ENCODE measurements at places on chromosomes 4 and X. TPM values are rescaled to one million over a fixed set of nuclear protein-coding genes. Genes with fewer than 3 reads are reported as not detected.

Gene UBE2K
- 22.7 TPM for total RNA-seq

DNA sequence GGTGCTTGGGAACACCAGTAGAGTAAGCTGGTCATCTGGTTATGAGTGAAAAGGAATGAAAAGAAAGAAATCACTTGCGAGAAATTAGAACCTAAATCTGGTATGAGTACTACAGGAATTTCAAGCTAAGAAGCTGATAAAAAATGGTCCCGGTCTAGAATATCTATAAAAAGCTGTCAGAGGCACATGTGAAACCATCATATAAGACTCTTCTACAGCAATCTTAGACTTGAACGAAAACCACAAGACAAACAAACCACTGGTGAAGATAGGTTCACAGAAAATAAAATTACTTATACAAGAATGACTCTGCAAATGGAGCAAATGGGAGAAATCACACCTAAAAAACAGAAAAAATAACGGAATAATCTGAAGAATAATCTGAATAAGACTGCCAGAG is 69.9 kb downstream of the KDR start:
- no peak overlapping the region for H3K27ac ChIP-seq
- H3K27me3 ChIP-seq: no peaks in the 10 kb centered on the region
- H3K4me3 ChIP-seq: no peak overlapping the region
- H3K36me3 ChIP-seq: no peaks in the 10 kb centered on the region
- no peaks in the 10 kb centered on the region for H3K4me1 ChIP-seq
- DNase-seq: no peak

GRCh38 chr4:113871080-113871479 is 108.4 kb downstream of the ARSJ start:
- no peak for DNase-seq
- no peaks in the 10 kb centered on the region for H3K36me3 ChIP-seq
- no peak overlapping the region for H3K27ac ChIP-seq
- H3K27me3 ChIP-seq: no peaks in the 10 kb centered on the region
- H3K4me3 ChIP-seq: no peak overlapping the region
- no peaks in the 10 kb centered on the region for H3K4me1 ChIP-seq

Gene RIPPLY1
- not detected for total RNA-seq

DNA sequence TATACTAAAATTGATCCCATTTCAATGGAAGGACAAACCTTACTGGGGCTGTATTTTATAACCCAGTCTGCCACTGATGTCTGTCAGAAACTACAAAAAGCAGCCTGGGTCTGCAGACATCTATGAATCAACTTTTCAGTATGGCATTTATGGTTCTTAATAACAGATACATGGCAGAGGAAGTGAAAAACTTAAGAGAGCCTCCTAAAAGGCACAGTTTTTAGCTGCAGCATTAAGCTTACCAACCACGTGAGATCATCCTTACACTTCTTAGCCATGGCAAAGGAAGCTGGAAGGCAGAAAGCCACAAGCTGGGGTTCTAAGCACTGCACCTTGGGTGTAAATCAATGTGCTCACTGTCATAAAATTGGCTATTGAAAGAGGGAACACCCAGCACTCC is 16.6 kb upstream of the UGT2B17 start:
- H3K4me1 ChIP-seq: no peaks in the 10 kb centered on the region
- H3K36me3 ChIP-seq: no peaks in the 10 kb centered on the region
- no peaks in the 10 kb centered on the region for H3K27me3 ChIP-seq
- no peak for DNase-seq
- no peak overlapping the region for H3K27ac ChIP-seq

Gene EFNB1
- total RNA-seq: 44.7 TPM

DNA sequence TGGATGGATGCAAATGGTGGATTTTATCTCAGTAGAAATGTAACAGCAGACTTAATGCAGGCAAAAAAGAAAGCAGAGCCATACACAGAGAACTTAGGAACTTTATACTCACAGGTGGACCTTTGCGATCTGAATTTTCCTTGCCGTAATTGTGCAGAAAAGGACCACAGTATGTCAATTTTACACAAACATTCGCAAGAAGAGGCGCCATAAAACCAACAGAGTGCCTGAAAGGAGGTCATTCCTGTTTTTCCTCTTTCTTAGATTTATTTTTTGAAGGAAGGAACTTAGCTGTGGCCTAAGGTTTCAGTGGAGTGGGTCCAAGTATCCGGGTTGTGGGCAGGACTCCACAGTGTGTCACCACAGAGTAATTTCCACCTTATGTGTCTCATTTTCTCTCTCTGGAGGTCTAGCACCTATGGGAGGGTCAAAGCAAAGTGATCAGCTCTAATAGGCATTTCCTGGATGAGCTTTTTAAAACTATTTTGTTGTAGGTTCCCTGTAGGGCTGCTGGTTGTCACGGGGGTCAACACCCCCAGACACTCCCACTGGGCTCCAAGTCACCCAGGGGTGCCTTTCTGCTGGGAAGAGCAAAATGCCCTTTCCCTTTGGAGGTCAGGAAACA is 24.7 kb upstream of the PBDC1 start:
- H3K27me3 ChIP-seq: no peaks in the 10 kb centered on the region
- no peak for DNase-seq
- peaks cover 27% of the 10 kb centered on the region for H3K4me1 ChIP-seq
- peak overlapping the region; percentile 84 for H3K27ac ChIP-seq
- H3K4me3 ChIP-seq: peak overlapping the region; percentile 62

Measured in spleen (tissue), 13 donors.